Daoy (cell line): ENCODE measurements at places on chromosomes 6 and 20.

GRCh38 chr20:47360297-47361056, 4.0 kb upstream of the ZMYND8 start:
- DNase-seq = peak; percentile 94

- DNase-seq = no peak
Measured at GRCh38 chr20:61014491-61014890, 237.6 kb upstream of the CDH4 start.

DNA sequence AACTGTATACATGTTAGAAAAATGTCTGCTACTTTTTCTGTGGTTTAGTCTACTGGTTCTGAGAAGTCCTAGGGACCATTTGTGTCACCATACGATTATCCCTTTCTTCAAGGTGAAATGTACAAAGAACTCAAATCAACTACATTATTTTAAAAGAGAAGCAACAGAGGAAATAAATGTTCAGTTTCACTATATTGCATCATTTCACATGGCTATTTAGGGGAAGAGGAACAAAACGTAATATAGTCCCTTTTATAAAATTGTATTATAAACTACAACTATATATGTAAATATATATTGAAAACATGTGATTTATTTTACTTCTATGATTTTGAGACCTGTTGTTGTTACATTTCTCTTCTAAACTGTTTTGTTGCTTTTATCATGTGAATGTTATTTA, 1308.0 kb downstream of the EPHA7 start:
- no peak for DNase-seq

DNA sequence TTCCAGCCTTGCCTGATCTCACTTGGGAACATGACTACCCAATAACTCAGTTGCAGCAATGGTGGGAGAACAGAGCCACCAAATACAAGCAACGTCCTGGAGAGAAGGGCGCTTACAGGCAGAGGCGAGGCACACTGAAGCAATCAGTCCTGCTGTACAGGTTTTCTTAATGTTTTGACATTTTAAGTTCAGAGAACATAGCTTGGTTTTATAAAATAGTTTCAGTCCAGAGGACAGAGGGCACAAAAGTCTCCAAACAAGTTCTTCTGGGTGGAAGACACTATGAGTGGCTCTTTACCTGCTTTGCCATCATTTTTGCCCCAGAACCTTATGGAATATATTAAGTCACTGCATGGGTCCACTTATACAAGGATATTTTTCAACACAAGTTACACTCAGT, 103.4 kb upstream of the KCNG1 start:
- DNase-seq = no peak

- DNase-seq = no peak
Measured at GRCh38 chr6:141199074-141199473, 933.7 kb upstream of the GJE1 start.

- peak; percentile 83 for DNase-seq
Measured at GRCh38 chr6:4370066-4370465, 234.7 kb upstream of the ECI2 start.
